ENCODE measurements at places on chromosomes 2 and 18. TPM values are rescaled to one million over a fixed set of nuclear protein-coding genes. Genes with fewer than 3 reads are reported as not detected.

ATP6V1B1 gene
- total RNA-seq = not detected

DPP4 gene
- 53.6 TPM for total RNA-seq

RGPD8 gene
- total RNA-seq = 42.7 TPM

MYO3B gene
- not detected for total RNA-seq

ZBTB7C gene
- total RNA-seq = not detected

GULP1 gene
- total RNA-seq = not detected

CNDP1 gene
- 0.23 TPM for total RNA-seq

SNORC gene
- 1.0 TPM for total RNA-seq

UGT1A4 gene
- total RNA-seq = not detected

TWIST2 gene
- total RNA-seq = not detected

REG3A gene
- total RNA-seq = not detected

TRABD2A gene
- 60.5 TPM for total RNA-seq

PROKR1 gene
- total RNA-seq = not detected

STPG4 gene
- total RNA-seq = not detected

CFAP221 gene
- not detected for total RNA-seq

AGAP1 gene
- 16.8 TPM for total RNA-seq

TP53I3 gene
- 0.17 TPM for total RNA-seq

WDR43 gene
- total RNA-seq = 66.6 TPM

CNTNAP5 gene
- not detected for total RNA-seq

TBR1 gene
- total RNA-seq = not detected

FNDC4 gene
- not detected for total RNA-seq

ERFE gene
- not detected for total RNA-seq

MAP2 gene
- total RNA-seq = 0.94 TPM

PRR30 gene
- not detected for total RNA-seq

RAPH1 gene
- total RNA-seq = 3.6 TPM

SERPINB4 gene
- total RNA-seq = not detected

PUS10 gene
- total RNA-seq = 3.2 TPM

CABYR gene
- total RNA-seq = 2.6 TPM

STRADB gene
- total RNA-seq = 6.9 TPM

MBD1 gene
- total RNA-seq = 89.1 TPM

EFEMP1 gene
- not detected for total RNA-seq

NT5C1B gene
- not detected for total RNA-seq

COLEC12 gene
- total RNA-seq = not detected

TCF23 gene
- not detected for total RNA-seq

PKDCC gene
- total RNA-seq = 1.2 TPM

NPHP1 gene
- 0.16 TPM for total RNA-seq

KCNE4 gene
- total RNA-seq = not detected

KIF1A gene
- not detected for total RNA-seq

FAP gene
- not detected for total RNA-seq

MC5R gene
- not detected for total RNA-seq

ZSWIM2 gene
- not detected for total RNA-seq

SPC25 gene
- not detected for total RNA-seq

GCG gene
- not detected for total RNA-seq

TNFAIP6 gene
- total RNA-seq = not detected

ADNP2 gene
- total RNA-seq = 41.5 TPM

SLC25A12 gene
- 11.0 TPM for total RNA-seq

CFAP53 gene
- 0.42 TPM for total RNA-seq

ZNF407 gene
- total RNA-seq = 27.1 TPM

TMEM198 gene
- total RNA-seq = 0.77 TPM

ARHGEF33 gene
- total RNA-seq = not detected

C2orf80 gene
- total RNA-seq = not detected

Data from T-helper 17 cell (primary cell).